ENCODE measurements at places on chromosomes 7 and 10.

GRCh38 chr7:64849924-64850499, 53.1 kb upstream of the ZNF273 start:
- no peak for DNase-seq

DNA sequence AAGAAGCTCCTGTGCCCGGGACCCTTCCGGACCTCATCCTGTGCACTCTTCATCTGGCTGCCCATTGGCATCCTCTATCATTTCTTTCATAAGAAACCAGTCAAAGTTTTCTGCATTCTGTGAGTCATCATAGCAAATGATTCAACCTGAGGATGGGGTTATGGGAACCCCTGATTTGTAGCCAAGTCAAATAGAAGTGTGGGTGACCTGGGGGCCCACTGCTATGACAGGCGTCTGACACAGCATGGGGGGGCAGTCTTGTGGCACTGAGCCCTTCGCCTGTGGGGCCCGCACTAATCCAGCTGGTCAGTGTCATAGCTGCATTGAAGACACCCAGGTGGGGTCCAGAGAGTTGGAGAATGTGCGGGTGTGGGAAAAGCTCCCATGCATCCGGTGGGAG, 230.4 kb downstream of the USP6NL start:
- DNase-seq = no peak

GRCh38 chr10:97822261-97822687, 27.4 kb upstream of the GOLGA7B start:
- DNase-seq = no peak

GRCh38 chr10:73497623-73498022, 1.8 kb upstream of the PPP3CB start:
- DNase-seq = no peak

GRCh38 chr10:104340641-104341040, 2.4 kb upstream of the ITPRIP start:
- no peak for DNase-seq

- DNase-seq = peak; percentile 67
These were observed 54.3 kb upstream of the KDM7A start for GRCh38 chr7:140230861-140231770.

GRCh38 chr7:117273814-117274225, 49.0 kb downstream of the WNT2 start:
- peak; percentile 31 for DNase-seq

GRCh38 chr10:83515001-83515400, 624.3 kb upstream of the GHITM start:
- DNase-seq = no peak

DNA sequence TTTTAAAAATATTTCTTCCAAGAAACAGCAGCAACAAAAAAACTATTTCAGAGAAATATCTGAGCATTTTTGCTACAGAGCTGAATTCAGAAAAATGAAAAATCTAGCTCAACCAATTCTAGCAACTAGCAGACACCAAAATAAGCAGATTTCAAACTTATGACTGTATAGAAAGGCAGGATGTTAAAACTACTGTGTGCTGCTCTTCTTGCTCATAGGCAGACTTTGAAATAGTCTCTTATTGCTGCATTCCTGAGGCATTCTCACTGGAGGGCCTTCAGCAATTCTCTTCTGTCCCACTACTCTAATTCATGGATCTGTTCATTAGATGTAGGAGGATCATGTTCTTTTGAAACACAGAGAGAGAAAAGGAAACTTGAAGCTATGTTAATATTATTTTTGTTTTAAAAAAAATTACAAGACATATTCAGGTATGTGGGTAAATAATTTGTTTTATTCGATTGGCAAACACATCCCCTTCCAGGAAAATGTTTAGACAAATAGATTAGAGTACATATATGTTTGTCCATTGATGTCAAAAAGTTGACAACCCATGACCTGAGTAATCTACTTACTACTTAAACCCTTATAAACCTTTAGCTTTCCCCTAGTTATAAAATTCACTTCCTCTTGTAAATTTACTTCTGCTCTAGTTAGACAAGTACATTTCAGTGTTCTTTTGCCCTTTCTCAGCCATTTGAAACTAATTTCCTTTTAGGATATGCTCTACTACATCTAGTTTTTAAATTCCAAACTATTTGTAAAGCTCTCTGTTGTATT, 428.2 kb upstream of the POT1 start:
- no peak for DNase-seq

DNA sequence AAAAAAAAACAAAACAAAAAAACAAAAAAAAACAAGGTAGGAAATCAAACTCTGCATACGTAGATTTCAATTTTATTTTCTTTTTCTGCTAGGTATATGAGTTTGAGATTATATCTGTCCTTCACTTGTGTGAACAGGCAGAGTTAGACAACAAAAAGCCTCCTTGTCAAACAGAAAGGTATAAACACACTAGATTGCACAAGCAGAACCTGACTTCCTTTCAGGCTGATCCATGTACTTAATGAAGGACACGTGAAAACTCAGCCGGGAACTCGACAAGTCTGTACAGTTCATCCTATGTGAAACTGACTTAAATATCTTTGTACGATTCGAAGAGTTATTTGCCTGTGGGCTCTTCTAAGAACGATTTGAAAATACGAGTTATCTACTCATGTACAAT, 254.1 kb downstream of the ARL4A start:
- no peak for DNase-seq

DNA sequence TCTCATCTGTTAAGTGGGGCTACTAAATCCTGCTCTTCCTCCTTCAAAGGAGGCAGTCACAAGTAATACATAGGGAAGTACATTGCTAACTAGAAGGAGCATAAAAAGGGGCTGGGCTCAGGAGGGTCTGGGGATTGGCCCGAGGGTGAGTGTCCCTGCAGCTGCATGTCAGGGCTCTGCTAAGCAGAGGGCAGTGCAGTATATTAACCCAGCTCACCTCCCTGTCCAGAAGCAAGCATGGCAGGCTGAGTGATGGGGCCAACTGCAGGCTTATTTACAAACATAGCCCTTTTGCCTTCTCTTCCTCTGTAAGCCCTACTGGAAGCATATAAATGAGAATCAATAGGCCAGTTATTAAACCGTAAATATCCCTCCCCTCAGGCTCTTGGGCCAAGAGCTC, 143.2 kb upstream of the PCBD1 start:
- no peak for DNase-seq

- DNase-seq = no peak
These were observed 45.3 kb downstream of the PDLIM1 start for GRCh38 chr10:95245425-95246055.

DNA sequence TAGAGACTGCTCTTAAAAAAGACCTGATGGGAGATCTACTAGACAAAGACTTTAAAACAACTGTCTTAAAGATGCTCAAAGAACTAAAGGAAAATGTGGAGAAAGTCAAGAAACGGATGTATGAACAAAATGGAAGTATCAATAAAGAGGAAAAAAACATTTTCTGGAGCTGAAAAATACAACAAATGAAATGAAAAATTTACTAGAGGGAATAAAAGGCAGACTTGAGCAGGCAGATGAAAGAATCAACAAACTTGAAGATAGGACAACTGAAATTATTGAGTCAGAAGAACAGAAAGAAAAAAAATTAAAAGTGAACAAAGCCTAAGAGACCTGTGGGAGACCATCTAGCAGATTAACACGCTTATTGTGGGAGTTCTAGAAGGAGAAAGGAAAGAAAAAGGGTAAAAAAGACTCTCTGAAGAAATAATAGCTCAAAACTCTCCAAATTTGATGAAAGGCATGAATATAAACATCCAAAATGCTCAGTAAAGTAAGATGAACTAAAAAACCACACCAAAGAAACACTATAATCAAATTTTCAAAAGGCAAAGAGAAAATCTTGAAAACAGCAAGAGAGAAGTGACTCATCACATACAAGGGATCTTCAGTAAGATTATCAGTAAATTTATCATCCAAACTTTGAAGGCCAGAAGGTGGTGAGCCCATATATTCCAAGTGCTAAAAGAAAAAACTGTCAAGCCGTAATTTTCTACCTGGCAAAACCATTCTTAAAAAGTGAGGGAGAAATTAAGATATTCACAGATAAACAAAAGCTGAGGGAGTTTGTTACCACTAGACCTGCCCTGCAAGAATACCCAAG, 83.2 kb downstream of the SCRN1 start:
- DNase-seq = no peak

GRCh38 chr7:92727755-92728154, 108.6 kb downstream of the CDK6 start:
- DNase-seq = no peak

GRCh38 chr10:126191192-126191591, 197.1 kb downstream of the ADAM12 start:
- no peak for DNase-seq

- DNase-seq = no peak
These were observed 186.4 kb downstream of the FAM107B start for GRCh38 chr10:14588084-14588937.

DNA sequence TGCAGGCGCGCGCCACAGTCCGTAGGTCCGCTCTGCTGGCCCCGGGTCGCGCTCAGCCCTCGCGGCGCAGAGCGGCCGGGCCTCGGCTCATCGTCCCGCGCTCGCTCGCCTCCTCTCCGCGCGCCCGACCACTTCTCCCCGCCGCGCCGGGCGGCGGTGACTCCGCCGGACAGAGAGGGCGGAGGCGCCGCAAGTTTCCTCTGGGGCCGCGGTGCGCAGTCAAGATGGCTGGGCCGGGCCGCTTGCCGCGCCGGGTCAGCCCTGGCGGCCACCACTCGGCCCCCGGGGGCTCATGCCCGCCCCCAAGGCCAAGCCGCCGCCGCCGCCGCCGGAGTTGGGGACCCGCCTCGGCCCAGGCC, 441 bp downstream of the FZD8 start:
- DNase-seq = no peak
